HCT116 (cell line): ENCODE measurements at places on chromosomes 6 and 20.

DNA sequence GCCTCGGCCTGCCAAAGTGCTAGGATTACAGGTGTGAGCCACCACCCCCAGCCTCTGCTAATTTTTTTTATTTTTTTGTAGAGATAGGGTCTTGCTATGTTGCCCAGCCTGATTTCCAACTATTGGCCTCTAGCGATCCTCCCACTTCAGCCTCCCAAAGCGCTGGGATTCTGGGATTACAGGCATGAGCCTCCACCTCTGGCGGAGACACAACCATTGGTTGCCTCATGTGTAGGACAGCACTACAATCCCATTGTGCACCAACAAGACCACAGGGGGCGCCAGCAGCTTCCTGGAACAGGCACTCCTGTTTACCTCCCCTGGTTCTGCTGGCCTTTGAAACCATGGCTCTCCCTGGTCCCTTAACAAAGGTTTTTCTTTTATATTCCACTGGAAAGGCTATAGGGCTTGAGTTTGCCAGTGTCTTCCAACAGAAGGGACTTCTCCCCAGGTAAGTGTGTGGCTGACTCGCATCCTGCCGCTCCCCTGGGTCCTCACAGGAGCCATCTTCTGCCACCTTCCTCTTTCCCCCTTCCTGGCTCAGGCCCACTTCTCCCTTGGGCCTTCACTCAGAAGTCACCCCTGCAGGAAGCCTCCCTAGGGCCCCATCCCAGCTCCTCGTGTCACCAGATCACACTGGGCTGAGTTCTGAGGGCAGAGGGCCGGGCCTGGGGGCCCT is 39.2 kb upstream of the TLDC2 start:
- H3K4me3 ChIP-seq = peak overlapping the region; percentile 53
- peak overlapping the region; percentile 85 for H3K27ac ChIP-seq
- peaks cover 51% of the 10 kb centered on the region for H3K4me1 ChIP-seq
- H3K36me3 ChIP-seq = no peaks in the 10 kb centered on the region
- peak; percentile 68 for DNase-seq

DNA sequence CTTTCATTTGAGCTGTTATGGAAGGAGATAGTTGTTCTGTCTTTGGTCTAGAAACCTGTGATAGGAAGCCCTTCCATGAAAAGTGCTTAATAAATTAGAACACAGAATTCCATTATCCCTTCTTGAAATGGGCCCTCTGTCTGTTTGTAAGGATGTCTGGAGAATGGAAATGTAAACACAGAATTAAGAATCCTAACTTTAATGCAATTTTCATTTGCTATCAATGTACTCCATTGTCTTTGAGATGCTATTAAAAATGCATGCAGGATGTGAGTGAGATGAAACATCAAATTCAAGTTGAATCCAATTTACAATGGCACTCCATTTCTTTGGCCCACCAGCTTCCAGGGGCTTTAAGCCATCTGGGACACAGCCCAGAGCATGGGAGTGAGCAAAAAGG is 13.9 kb upstream of the AARS2 start:
- H3K36me3 ChIP-seq = no peaks in the 10 kb centered on the region
- no peak overlapping the region for H3K27ac ChIP-seq
- H3K4me1 ChIP-seq = no peaks in the 10 kb centered on the region
- H3K4me3 ChIP-seq = no peak overlapping the region
- peaks cover 10% of the 10 kb centered on the region; the same call in 1 of the 2 replicates for H3K27me3 ChIP-seq

DNA sequence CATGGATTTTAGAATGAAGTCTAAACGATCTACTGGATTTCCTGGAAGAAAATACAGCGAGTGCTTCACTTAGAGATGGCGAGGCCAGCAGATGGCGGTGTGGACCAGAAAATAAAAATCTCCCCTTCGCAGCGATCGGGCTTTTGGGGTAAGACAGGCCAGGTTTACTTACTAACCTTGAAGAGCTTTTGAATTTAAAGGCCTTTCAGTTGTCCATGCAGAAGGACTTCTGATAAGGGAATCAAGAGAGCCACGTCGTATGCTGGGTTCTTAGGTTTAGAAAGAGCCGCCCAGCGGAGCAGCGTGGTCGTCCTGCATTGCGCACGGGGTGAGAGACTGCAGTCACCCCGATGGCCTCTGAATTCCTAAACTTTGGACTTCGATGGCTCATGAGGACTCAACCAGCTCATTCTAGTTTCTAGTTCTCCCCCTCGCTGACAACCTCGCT is 125.2 kb upstream of the RALGAPA2 start:
- H3K27me3 ChIP-seq = no peaks in the 10 kb centered on the region
- H3K4me1 ChIP-seq = no peaks in the 10 kb centered on the region
- no peak overlapping the region for H3K4me3 ChIP-seq

DNA sequence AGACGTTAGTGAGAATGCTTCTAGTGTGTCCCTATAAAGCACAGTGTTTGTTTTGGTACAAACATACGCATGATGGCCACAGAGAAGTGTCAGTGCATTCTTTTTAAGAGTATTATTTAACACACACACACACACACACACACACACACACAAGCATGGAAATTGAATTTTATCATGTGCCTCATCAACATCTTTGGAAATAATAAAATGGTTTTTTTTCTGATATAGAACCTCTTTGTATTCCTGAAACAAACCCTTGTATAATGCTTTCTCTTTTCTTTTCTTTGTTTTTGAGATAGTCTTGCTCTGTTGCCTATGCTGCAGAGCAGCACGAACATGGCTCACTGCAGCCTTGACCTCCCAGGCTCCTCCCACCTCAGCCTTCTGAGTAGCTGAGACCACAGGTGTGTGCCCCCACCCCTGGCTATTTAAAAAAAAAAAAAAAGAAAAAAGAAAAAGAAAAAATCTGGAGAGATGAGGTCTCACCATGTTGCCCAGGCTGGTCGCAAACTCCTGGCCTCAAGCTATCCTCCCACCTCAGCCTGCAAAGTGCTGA is 116.2 kb upstream of the SYNDIG1 start:
- no peaks in the 10 kb centered on the region for H3K4me1 ChIP-seq
- no peak overlapping the region for H3K4me3 ChIP-seq
- DNase-seq = no peak

GRCh38 chr20:31979713-31980426 is 11.9 kb downstream of the XKR7 start:
- H3K4me1 ChIP-seq = no peaks in the 10 kb centered on the region
- H3K27me3 ChIP-seq = peaks cover 8% of the 10 kb centered on the region
- no peak for DNase-seq
- no peak overlapping the region for H3K27ac ChIP-seq

GRCh38 chr6:85556992-85557668 is 36.5 kb downstream of the SNX14 start:
- DNase-seq = no peak
- H3K4me1 ChIP-seq = no peaks in the 10 kb centered on the region
- no peak overlapping the region for H3K4me3 ChIP-seq
- H3K36me3 ChIP-seq = no peaks in the 10 kb centered on the region

DNA sequence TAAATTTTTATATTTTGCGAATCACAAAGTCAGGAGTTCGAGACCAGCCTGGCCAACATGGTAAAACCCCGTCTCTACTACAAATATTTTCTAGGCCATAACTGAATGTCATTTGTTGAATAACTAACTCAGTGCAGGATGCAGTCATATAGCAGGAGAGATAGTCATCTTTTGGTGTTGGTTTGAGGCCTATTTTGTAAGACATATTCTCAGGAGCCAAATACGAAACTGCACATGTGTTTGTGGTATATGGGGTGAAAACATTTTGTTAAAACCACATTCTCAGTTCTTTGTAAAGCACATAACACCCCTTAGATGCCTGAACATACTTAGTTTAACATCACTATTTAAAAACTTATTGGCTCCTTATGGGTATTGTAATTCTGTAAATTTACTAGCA is 4.7 kb upstream of the ENPP5 start:
- peaks cover 7% of the 10 kb centered on the region for H3K4me1 ChIP-seq
- no peaks in the 10 kb centered on the region for H3K27me3 ChIP-seq
- H3K27ac ChIP-seq = no peak overlapping the region

DNA sequence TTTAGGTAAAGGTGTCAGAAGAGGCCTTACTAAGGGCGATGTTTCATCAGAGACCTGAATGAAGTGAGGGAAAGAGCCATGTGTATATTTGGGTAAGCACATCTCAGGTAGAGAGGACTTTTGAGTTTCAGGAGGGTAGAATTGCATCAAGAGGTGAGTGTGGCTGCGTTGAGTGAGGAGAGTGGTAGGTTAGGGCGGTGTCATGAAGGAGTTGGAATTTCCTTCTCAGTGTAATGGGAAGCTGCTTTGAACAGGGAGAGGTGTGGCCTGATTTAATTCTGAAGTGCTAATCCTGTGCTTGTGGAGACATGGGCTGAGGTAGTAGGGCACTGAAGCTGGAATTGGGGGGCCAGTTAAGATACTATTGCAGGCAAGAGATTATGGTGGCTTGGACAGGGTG is 53.9 kb downstream of the IGF2R start:
- no peak for DNase-seq
- H3K36me3 ChIP-seq = peaks cover 8% of the 10 kb centered on the region
- H3K4me1 ChIP-seq = no peaks in the 10 kb centered on the region

DNA sequence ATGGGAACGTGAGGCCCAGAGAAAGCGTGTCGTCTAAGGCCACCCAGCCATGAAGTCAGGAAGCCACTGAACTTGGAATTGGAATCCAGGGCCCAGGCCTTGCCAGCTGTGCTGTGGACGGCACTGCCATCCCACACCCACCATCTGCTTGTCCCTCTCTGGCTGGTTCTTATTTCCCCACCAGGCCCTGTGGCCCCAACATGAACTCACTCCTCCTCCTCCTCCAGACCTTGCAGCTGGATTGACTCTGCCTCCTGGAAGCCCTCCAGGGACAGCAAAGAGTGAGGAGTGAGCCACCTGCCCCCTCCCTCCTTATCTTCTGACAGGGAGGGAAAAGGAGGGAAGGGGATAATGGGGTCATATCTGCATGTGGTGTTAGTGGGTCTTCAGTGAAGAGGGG is 16.0 kb upstream of the IP6K3 start:
- H3K27ac ChIP-seq = no peak overlapping the region
- H3K27me3 ChIP-seq = no peaks in the 10 kb centered on the region
- no peaks in the 10 kb centered on the region for H3K36me3 ChIP-seq
- H3K4me1 ChIP-seq = peaks cover 19% of the 10 kb centered on the region
- H3K4me3 ChIP-seq = no peak overlapping the region
- no peak for DNase-seq

- peaks cover 19% of the 10 kb centered on the region; the same call in 1 of the 2 replicates for H3K27me3 ChIP-seq
- no peak overlapping the region for H3K4me3 ChIP-seq
- no peak for DNase-seq
- no peaks in the 10 kb centered on the region for H3K36me3 ChIP-seq
Observed at GRCh38 chr20:8951164-8951563, 117.7 kb upstream of the PLCB4 start.

DNA sequence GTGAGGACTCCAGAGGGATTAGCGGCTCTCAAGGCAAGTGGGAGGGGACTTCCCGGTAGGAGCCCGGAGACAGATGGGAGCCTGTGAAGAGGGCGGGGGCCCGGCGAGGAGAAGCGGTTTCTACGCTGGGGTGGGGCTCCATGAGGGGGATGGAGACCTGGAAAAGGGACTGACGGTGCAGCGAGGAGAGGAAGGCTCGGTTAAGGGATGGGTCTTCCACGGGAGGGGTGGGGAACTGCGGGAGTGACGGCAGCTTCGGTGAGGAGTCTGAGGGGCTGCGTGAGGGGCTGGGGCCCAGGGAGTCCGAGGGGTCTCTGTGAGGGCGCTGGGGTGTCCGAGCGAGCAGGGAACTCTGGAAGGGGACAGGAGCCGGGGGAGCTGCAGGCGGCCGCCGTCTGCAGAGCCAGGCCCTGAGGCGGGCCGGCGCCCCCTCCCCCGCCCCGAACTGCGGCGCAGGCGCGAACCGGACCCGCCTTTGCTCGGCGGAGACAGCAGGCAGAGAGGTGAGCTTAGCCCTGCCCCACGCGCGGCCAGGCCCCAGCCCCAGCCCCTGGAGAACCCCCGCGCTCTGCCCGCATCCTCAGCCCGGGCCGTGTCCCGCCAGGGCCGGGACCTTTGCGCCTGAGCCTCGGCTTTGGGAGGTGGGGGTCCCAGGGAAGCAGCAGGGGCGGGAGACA is at the start of gene NRSN2:
NRSN2 (plus strand) TSS at position 472 of the 677 bp plus-strand sequence. CDS start 2,533 bp downstream, outside the sequence.
- peak within 1 kb of the TSS; percentile 72 for H3K27ac ChIP-seq
- H3K4me3 ChIP-seq = peak within 1 kb of the TSS; percentile 80
- no peaks in the 10 kb centered on the region for H3K36me3 ChIP-seq
- H3K4me1 ChIP-seq = peaks cover 14% of the 10 kb centered on the region
- H3K27me3 ChIP-seq = no peaks in the 10 kb centered on the region
- no peak for DNase-seq

GRCh38 chr6:79833264-79833963 is 113.9 kb downstream of the ELOVL4 start:
- H3K36me3 ChIP-seq = no peaks in the 10 kb centered on the region
- H3K27me3 ChIP-seq = no peaks in the 10 kb centered on the region
- H3K4me1 ChIP-seq = no peaks in the 10 kb centered on the region
- no peak for DNase-seq
- no peak overlapping the region for H3K27ac ChIP-seq

DNA sequence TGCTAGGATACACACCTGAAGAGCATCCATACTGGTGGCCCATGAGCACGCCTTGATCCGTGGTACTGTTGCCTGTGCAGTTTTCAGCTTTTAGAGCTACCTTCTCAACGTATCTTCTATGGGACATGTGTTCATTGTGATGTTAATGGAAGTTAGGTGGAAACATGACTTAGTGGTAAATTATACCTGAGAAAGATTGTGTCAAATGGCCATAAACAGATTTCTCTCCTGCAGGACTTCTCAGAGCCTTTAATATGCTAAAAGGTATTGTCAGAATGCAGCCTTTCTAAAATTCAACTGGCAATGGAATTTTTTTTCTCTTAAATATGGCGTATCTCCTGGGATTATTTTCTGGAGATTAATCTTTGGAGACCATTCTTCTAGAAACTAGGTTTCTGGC is 148.5 kb downstream of the CDC5L start:
- H3K4me3 ChIP-seq = no peak overlapping the region
- no peaks in the 10 kb centered on the region for H3K36me3 ChIP-seq
- H3K27ac ChIP-seq = no peak overlapping the region
- no peaks in the 10 kb centered on the region for H3K4me1 ChIP-seq
- DNase-seq = no peak

- no peaks in the 10 kb centered on the region for H3K27me3 ChIP-seq
- no peak for DNase-seq
- no peaks in the 10 kb centered on the region for H3K36me3 ChIP-seq
- peaks cover 4% of the 10 kb centered on the region; the same call in 1 of the 2 replicates for H3K4me1 ChIP-seq
Observed at GRCh38 chr6:36742146-36742545, 44.5 kb downstream of the RAB44 start.

DNA sequence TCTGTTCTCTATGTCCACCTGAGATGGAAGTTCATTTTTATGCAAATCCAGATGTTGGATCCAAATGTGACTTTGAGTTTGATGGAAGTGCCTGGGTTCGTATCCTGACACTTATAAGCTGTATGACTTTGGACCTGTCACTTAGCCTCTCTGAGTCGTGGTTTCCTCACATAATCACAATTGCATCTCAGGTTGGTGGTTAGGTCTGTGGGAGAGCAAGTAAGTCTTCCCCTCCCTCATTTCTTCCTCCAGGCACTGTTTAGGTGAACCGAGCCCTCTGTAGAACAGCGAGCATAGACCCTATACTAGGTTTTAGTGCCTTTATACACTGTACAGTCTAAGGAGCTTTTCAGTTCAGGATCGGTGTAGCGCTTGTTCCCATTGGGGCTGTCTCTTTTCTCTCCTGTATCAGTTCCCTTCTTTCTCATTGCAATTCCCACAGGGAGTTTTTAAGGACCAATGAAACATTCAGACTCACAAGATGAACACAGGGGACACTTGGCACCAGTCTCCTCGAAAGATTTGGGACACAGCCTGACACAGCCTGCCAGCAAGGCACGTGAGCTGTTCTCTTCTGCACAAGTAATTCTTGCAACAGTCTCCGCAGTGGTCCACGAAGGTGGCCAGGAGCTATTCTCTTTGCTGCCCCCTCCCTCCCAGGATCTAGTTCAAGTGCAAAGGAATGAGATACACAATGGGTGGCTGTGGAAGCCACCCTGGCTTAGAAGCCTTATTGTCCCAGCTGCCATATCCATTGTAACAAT is 11.8 kb downstream of the TOX2 start:
- peaks cover 16% of the 10 kb centered on the region for H3K4me1 ChIP-seq
- no peak overlapping the region for H3K4me3 ChIP-seq
- no peak for DNase-seq
- no peaks in the 10 kb centered on the region for H3K27me3 ChIP-seq
